ENCODE measurements at places on chromosomes 5 and 9.
A peak's percentile ranks its signal among the peaks of the same experiment; 100 is the strongest.

DNA sequence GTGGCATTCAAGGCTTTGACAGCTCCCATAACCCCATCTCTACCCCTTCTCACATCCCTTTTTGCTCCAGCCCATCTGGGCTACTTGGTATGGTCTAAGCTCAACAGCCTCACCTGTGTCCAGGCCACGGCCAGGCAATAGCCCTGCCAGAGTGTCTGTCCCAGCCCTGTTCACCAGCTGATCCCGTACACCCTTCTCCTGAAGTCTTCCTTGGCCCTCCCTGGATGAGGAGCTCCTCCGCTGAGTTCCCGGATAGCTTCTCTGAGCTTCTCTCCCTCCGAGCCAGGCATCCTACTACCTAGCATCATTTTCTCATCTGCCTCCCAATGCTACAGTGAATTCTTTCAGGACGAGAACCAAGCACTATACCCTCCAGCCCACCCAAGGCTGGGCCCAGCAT lies 208.2 kb downstream of the DAB2IP start:
- no peak for DNase-seq

DNA sequence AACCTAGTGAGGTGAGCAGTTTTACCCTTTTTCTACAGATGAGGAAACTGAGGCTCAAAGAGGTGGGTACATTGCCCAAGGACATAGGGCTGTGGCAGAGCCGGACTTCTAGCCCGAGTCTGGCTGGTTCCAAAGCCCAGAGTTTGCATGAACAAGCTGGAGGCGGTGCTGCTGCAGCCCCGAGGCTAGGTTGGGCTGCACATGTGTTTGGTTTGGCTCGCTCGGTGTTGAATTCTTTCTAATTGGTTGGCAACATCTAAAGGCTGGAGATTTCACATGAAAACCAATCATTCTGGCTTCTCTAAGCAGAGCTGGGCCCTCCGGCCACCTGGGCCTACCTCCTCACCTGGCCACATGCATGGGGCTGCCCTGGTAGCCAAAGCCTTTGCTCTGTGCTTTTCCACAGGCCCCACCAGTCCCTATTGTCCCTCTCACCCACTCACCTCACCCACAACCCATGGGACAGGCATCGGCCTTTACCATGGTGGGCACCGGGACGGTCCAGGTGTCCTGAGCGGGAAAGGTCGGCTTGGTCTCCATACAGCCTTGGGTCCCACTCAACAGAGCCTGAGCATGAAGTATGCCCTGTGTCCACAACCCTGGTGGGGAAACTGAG lies 262.3 kb downstream of the NSG2 start:
- DNase-seq: no peak

- no peak for DNase-seq
These were observed 61.9 kb downstream of the KCNT1 start for GRCh38 chr9:135763716-135764446.

- peak; percentile 55 for DNase-seq
These were observed at the start of gene C1QTNF2 for GRCh38 chr5:160369990-160370712. C1QTNF2 (minus strand) TSS chr5:160370626; CDS start chr5:160355011, 15,615 bp downstream.

GRCh38 chr9:99169982-99170761 lies 51.6 kb downstream of the ALG2 start:
- DNase-seq: no peak

DNA sequence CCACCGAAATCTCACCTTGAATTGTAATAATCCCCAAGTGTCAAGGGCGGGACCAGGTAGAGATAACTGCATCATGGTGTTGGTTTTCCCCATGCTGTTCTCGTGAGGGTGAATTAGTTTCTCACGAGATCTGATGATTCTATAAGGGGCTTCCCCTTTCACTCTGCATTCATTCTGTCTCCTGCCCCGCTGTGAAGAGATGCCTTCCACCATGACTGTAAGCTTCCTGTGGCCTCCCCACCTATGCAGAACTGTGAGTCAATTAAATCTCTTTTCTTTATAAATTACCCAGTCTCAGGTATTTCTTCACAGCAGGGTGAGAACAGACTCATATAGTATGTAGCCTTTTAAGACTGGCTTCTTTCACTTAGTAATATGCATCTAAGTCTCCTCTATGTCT lies 128.1 kb upstream of the NR5A1 start:
- no peak for DNase-seq

DNA sequence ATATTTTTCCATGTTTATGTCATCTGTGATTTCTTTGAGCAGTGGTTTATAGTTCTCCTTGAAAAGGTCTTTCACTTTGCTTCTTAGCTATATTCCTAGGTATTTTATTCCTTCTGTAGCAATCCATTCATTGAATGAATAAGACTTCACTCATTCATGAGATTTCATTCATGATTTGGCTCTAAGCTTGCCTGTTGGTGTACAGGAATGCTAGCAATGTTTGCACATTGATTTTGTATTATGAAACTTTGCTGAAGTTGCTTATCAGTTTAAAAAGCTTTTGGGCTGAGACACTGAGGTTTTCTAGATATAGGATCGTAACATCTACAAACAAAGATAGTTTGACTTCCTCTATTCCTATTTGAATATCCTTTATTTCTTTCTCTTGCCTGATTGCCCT lies 15.9 kb downstream of the RLN2 start:
- no peak for DNase-seq
